ENCODE measurements at places on chromosomes 13 and 19.

DNA sequence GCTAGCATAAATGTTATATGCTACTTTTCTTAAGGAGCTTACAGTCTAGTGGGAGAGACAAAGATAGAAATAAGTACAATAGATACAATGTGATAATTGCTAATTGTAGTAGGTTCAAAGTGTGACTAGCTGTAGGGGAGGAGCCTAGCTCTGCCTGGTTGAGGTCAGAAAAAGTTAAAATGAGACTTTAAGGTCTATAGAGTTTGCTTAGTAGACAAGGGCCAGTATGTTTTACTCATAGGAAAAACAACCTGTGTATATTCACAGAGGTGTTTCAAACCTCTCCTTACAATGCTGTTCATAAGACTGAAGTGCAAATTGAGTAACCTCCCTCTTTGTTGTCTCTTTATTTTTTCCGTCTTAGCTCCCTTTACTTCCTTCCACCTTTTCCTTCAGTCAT, 56.1 kb downstream of the PDS5B start:
- no peak for DNase-seq

GRCh38 chr13:77489566-77490337, 45.8 kb upstream of the SCEL start:
- no peak for DNase-seq

- no peak for DNase-seq
These were observed 1.3 kb downstream of the NAT14 start for GRCh38 chr19:55486043-55486970.

DNA sequence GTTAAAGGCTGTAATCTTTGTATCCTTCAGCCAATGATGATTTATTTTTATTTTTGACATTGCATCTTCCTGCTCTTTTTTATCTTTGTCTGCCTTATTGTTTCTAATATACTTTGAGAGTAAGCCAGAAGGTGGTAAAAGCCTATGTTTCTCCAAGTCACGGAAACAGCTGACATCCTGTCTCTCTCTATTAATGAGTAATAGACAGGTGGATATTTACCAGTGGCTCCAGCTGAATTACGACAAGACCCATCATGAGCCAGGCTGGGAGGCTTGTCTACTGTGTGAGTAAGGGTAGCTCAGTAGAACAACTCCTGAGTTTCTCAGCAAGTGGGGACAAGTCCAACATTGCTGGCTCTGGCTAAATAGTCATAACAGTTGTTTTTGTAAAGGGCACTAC, 166.6 kb downstream of the NDFIP2 start:
- DNase-seq, result no peak

GRCh38 chr13:33744589-33745369, 73.2 kb upstream of the RFC3 start:
- DNase-seq, result no peak

DNA sequence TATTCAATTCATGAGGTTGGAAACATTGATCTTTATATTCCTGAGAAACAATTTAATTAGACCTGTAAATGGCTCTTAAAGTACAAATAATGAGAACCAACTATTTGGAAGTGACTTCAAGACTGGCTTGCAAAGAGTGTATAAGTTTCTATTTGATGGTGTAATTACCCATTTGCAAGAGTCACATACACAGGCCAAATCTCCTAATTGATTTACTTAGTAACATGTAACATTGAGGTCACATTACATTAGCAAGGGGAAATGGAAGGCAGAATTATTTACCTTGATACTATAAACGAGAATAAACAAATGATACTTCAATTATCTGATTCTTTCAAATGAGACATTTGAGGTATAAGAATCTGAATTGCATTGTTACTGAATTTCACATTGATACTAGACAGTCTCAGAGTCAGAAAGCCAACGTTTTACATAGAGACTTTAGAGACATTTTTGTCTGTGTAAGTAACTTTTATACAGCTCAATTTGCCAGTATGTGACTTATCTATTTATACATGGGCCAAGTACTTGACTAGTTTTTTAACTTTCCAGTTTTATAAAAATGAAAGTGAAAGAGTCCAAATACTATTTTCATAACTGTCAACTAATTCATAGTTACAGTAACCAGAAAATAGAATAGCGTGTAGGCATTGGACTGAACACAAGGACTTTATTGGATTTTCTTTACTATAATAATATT, 95.6 kb upstream of the RFC3 start:
- no peak for DNase-seq

DNA sequence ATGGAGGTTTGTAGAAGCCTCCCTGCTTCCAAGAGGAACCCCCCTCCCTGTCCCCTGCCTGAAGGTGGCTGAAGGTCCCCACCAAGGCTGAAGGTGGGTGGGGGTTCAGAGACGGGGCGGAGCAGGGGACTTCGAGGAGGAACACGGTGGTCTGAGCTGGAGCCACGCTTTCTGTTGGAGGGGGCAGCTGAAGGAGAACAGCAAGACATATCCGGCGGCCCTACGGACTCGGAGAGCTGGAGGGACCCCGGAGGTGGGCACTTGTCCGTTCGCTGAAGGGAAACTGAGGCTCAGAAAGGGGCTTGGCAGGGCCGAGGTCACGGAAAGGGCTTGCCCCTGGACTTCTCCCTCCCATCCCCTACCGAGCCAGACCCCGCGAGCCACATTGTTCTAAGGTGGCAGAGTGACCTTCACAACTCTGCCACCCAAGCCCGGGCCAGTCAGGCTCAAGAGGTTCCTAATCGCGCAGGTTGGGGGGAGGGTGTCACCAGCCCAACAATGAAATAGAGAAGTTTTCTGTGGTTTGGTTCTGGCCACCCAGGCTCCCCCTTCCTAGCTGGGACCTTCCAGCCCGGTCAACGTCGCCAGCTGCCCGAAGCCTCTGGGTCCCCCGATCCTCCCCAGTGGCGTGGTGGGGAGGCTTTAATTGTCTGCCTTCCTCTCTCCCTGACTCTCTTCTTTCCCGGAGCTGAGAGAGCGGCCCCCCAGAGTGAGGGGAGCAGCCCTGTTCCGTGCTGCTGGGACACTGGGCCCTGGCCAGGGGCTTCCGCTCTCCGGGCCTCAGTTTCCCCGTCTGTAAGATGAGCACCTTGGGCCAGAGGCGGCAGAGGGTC, 15.5 kb upstream of the KCNN1 start:
- no peak for DNase-seq

DNA sequence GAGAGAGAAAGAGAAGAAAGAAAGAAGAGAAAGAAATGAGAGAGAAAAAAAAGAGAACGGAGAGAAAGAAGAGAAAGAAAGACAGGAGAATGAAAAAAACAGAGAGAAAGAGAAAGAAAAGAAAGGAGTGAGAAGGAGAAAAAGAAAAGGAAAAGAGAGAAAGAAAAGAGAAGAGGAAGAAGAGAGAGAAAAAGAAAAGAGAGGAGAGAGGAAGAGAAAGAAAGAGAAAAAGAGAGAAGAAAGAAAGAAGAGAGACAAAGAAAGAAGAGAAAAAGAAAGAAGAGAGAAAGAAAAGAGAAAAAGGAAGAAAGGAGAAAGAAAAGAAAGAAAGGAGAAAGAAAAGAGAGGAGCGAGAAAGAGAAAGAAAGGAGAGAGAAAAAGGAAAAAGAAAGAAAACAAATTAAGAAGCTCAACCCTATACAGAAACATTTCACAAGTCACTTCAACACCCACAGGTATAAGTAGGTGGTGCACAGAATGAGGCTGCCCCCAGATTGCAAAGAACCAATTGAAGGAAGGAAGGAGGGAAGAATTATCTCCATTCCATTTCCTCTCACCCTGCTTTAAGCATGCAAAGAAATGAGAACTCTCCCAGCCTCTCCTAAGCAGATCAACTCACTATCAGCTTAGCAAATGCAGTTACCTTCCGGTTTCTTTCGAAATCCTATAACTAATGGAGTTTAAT, 98.8 kb upstream of the CACNA1A start:
- no peak for DNase-seq

DNA sequence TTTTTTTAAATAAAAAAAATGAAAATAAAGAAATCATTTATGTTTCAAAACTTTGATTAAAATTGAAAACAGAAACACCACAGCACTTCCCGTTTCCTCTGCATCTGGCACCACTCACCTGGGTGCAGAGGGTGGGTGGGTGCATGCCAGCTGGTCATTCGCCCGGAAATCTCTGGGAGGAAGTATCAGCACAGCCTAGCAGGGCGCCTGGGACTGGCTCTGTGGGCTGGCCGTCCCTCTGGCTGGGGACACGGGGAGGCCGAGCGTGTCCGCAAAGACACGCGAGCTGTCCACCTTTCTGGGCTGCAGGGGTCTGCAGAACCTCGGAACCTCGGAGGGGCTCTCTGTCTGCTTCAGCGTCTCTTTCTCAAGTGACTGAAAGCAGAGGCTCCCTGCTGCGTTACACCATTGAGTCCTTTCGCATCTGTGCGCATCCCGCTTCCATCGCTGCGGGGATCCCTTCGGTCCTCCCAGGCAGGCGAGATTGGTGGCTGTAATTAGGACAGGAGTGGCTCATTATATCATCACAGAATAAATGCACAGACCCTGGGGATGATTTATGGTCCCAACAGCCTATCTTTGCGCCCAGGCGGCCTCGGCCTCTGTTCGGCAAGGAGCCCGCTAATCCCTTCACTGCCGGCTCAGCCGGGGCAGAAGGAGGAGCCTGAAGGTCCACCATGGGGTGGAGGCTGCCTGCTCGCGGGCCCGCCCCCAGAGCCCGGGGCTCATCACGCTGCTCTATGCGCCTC, 17.2 kb downstream of the CRTC1 start:
- peak; percentile 73 for DNase-seq

GRCh38 chr13:64362564-64362963, 2867.6 kb downstream of the PCDH9 start:
- DNase-seq, result no peak

- DNase-seq, result no peak
These were observed 6.3 kb downstream of the VSTM2B start for GRCh38 chr19:29532097-29532496.

GRCh38 chr19:33688171-33688992, 66.6 kb downstream of the CHST8 start:
- DNase-seq, result no peak

DNA sequence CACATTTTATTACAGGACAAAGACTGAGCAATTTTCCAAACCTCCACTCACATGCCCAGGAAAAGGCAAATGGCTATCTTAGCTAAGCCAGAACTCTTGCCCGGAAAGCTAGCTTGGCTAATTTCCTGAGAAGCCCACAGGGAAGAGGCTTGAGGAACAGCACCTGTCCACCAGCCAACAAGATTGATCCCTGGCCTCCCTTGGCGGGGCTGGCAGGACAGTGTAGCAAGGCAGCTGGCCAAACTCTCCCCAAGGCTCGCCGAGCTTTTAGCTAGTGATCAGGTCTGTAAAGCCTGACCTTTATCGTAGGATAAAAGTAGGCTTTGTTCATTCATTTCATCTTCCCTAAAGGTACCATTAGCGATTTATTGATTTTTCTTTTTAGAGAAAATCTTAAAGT, 101.4 kb downstream of the UQCRFS1 start:
- no peak for DNase-seq

- DNase-seq, result peak; percentile 50
These were observed 478 bp downstream of the LMO7 start for GRCh38 chr13:75636436-75637180.

DNA sequence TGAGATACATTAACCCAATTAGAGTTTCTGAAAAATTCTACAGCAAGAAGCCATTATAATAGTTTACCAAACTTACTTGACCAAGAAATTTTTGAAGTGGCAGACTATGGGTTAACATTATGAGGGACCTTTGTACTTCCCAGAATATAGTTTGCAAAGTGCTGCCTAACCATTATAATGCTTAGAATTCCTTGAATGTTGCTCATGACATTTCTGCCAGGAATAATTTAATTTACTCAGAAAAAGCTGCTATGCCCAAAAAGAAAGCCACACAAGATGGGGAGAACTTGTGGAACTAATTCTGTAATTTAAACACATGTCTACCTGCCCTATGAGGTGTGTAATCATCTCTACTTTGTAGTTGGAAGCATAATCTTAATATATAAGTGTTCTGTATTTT, 58.1 kb upstream of the MYCBP2 start:
- no peak for DNase-seq

GRCh38 chr19:42274065-42274682, 5.1 kb downstream of the CIC start:
- no peak for DNase-seq

DNA sequence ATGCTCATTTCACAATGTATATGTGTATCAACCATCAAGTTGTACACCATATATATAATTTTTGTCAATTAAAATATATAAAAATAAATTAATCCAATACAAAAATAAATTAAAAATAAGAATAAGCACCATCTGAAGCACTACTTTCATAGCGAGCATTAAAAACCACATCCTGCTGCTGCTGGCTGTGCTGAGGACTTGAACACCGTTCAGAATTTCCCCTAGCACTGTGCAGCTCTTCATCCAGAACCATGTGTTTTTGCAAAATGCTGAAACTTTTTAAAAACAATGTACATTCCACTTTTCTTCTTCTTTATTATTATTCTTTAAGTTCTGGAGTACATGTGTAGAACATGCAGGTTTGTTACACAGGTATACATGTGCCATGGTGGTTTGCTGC, 40.0 kb upstream of the FOXO1 start:
- DNase-seq, result no peak

DNA sequence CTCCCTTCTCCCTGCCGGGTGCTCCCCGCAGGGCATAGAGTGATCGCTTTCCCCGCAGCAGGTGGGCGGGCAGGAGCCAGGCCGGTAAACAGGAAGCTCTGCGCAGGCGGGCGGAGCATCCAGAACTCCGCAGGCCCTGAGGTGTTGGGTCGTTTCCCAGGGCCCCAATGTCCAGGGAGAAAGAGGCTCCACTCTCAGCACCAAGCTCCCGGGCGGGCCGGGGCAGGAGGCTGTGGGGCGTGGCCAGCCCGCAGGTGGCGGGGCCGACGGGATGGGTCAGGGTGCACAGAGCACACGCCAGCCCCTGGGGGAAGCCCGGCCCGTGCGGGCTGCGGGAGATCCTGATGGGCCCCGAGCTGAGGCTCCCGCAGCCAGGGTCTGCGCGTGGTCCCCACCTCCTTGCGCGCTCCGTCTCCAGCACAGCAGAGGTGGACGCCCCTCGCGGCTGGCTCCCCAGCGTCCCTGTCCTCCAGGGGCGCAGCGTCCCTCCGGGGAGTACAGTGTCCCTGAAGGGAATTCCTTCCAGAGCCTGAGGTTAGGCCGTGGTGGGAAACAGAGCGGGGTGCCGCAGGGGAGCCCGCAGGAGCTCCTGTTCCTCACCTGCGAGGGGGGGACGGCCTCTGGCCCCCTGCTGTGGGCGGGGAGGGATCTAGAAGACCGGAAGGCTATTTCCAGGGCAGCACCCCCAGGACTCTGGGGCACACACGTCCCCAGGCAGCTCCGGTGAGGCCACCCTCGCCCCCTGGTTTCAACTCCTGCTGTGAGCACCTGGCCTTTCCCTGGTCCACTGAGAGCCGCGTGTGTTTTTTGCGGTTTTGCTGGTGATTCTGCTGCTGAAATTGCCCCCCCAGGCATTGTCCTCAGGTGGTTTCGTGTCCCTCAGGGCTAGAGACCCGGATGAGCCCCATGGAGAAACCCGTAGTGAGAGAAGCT, 12.2 kb downstream of the PIP5K1C start:
- DNase-seq, result no peak
